ENCODE measurements at places on chromosomes 5 and 9.

DNA sequence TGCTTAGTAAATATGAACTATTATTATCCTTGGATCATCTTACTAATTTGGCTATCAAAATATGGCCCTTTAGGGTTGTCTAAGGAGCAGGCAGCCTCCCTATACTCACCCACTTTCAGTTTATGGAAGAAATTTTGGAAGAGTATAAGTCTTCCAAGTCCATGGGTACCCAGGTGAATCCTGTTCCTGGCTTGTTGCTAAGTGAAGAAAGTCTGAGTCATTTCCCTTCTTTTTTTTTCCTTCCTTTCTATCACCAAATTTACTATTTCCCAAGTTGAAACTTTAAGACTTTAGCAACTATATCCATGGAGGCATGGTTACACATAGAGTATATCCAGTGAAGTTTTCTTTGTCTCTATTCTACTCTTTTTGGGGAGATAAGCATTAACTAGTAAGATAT is 184.0 kb upstream of the ACTBL2 start:
- no peak for DNase-seq

GRCh38 chr5:73747696-73748380 is 121.8 kb downstream of the ARHGEF28 start:
- no peak for DNase-seq

- DNase-seq = no peak
Observed at GRCh38 chr9:120138955-120139354, 441.0 kb downstream of the CDK5RAP2 start.

DNA sequence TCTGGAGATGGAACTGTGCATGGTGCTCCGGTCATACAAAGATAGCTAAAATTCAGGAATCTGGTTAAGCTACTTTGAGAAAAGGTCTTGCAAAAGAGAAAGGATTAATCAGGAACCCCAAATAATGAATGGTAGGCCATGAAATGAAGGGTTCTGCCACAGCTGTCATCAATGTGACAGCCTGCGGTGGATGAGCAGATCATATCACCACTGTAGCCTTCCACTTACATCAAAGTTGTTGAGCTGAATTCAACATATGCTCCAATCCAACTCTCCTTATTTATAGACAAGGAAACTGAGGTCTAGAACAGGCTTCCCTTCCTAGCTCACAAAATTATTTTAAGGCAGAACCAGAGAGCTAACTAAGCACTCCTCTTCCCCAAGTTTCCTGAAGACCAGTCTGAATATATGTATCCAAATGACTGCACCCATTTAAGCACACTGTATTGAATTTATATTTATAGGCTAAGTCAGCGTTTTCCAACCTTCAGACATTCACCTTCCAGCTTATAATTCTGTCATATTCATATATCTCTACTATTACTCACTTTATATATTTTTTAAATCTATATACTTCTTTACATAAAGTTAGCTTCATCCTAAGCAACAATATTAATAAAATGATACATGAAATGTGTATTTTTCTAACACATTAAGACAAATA is 13.9 kb upstream of the PTGER4 start:
- no peak for DNase-seq

- DNase-seq = no peak
Observed at GRCh38 chr5:93174930-93175329, 406.1 kb downstream of the NR2F1-AS1 start.

DNA sequence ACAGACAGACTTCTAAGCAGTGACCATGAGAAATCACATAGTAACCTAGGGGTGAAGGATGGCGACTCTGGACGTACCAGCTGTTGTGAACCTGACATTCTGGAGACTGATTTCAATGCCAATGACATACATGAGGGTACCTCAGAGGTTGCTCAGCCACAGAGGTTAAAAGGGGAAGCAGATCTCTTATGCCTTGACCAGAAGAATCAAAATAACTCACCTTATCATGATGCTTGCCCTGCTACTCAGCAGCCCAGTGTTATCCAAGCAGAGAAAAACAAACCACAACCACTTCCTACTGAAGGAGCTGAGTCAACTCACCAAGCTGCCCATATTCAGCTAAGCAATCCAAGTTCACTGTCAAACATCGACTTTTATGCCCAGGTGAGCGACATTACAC is 38.0 kb upstream of the CCDC152 start:
- DNase-seq = no peak

- DNase-seq = no peak
Observed at GRCh38 chr9:17810728-17811571, 232.1 kb downstream of the SH3GL2 start.

GRCh38 chr9:15373881-15374280 is 48.8 kb upstream of the SNAPC3 start:
- no peak for DNase-seq

DNA sequence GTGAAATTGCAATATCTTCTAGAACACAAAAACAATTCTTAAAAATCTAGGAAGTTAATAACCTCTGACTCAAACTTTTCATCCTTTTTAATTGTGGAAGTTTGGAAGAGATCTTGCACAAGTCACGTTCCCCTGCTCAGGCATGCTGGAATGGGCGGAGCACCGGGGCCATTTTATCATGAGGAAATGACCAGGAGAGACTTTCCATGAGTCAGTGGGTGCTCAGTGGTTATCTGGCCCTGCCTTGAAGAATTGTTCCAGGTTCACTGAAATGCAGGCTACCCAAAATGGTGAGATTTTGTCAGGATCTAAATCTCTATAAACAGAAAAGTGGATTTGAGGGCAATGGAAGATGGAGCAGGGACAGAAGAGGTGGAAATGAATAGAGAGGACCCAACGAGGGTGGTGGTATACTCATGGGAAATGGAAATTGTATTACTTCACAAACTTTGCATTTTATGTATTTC is 61.2 kb downstream of the FYB1 start:
- no peak for DNase-seq

DNA sequence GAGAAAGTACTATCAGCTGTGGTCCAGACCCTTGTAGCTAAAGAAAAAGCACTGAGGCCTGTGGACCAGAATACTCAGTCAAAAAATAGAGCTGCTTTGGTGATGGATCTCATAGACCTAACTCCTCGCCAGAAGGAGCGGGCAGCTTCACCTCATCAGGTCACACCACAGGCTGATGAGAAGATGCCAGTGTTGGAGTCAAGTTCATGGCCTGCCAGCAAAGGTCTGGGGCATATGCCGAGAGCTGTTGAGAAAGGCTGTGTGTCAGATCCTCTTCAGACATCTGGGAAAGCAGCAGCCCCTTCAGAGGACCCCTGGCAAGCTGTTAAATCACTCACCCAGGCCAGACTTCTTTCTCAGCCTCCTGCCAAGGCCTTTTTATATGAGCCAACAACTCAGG is 8.9 kb downstream of the RAB24 start:
- no peak for DNase-seq

- no peak for DNase-seq
Observed at GRCh38 chr5:179840766-179841165, 17.9 kb downstream of the MRNIP start.

DNA sequence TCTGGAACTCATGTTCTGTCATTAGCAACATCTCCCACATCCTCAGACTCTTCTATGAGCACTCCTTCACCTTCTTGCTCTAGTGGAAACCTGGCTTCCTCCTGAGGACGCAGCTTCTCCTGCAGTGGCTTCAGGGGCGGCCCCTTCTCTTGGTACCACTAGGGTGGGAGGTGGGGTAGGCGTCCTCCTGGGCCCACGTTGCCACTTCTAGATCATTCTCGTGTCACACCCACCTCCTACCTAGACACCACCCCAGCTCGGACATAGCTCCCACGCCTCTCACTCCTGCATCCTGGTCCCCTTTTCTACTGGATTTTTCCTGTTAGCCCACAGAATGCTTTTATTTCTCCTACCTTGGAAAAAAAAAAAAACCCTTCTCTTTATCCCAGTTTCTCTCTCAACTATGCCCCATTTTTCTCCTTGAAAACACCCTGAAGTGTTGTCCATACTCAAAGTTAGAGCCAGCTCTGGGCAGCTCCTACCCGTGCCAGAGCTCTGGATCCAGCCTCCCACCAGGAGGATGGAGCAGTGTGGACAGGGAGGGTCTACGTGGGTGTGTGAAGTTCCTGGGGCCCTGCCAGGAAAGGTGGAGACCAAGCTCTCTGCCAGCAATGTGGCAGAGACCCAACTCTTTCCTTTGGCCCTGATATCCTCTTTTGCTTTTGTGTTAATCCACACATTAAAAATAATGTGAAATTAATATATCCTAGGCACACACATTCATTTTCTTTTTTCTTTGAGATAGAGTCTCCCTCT is 179.2 kb downstream of the HSPA4 start:
- no peak for DNase-seq

DNA sequence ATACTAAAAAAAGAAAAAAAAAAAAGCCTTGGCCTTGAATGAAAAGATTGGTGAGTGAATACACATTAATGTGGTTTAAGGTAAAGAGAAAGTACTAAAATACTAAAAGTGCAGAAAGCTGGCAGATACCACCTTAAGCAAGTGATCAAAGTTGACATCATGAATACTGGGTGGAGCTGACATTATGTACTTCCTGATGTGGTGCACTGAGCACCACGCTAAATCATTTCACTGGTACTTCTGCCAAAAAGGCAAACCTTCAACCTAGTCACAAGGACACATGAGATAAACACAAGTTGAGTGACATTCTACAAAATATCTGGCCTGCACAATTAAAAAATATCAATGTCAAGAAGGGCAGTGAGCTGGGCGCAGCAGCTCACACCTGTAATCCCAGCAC is 33.8 kb upstream of the PANK3 start:
- no peak for DNase-seq

GRCh38 chr5:7878381-7878873 is 9.5 kb downstream of the MTRR start:
- no peak for DNase-seq

GRCh38 chr5:7467179-7467578 is 71.2 kb downstream of the ADCY2 start:
- DNase-seq = no peak

DNA sequence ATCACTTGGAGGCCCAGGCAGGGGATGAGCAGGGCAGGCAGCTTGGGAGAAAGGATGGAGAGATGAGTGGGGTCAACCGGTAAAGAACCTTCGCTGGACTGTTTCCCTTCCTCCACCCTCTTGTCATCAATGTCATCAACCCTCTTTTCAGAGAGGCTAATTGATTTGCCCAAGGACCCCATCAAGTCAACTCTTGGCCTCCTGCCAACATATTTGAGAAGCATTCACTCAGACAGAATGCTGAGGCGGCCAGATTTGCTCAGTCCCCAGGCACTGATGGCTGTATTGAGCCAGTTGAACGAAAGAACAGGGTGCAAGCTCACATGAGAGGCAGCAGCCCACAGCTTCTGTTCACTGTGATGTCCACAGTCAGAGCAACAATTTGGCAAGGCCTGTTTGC is 193.5 kb downstream of the RFK start:
- no peak for DNase-seq

DNA sequence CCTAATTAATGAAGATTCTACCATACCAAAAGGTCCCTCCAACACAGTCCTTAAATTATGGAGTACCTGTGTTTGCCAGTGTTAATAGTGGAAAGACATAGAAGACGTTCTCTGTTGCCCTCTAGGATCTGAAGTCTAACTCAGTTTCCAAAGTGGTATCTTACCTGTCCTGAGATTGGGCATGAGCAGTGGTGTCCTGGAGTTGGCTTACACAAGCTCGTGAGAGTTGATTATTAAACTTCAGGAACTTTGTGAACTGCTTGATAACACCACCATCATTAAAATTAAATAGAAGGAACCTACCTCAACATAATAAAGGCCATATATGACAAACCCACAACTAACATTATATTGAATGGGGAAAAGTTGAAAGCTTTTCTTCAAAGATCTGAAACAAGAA is 60.9 kb upstream of the SMARCA2 start:
- no peak for DNase-seq

GRCh38 chr9:136994180-136994887 is 2.0 kb downstream of the CLIC3 start:
- DNase-seq = no peak

DNA sequence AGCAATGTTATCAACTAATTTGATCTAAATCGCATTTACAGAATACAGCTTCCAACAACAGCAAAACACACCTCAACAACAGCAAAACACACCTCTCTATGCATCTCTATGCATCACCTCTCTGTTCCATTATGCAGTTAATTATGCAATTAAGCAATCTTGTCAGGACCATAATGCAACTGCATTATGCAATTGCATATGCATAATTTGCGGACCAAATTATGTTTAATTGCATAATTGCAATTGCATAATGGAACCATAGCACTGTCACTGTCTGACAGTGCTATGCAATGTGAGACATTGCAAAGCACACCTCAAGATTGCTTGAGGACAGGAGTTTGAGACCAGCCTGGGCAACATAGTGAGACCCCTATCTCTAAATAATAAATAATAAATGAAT is 80.4 kb upstream of the PRSS3 start:
- no peak for DNase-seq

- no peak for DNase-seq
Observed at GRCh38 chr5:124677374-124678351, 68.8 kb downstream of the ZNF608 start.

- DNase-seq = no peak
Observed at GRCh38 chr5:5522336-5522735, 99.9 kb downstream of the ICE1 start.

DNA sequence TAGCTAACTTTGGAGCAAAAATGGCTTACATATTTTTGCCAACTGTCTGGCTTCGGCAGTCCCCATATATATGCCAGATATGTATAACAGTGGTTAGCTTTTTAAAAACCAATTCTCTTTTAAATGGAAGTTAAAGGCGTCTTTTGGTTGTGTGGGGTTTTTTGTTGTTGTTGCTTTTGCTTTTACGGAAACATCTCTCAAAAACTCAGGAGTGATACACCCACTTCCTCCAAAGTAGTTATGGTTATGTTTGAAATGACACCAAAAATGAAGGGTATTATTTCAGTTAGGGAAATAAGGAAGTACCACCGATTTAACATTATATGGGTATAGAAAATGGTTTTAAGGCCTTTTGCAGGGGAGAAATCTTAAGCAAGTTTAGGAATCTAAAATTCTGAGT is 2.3 kb downstream of the CNOT8 start:
- no peak for DNase-seq

GRCh38 chr5:86674069-86674468 is 56.3 kb downstream of the COX7C start:
- DNase-seq = no peak

DNA sequence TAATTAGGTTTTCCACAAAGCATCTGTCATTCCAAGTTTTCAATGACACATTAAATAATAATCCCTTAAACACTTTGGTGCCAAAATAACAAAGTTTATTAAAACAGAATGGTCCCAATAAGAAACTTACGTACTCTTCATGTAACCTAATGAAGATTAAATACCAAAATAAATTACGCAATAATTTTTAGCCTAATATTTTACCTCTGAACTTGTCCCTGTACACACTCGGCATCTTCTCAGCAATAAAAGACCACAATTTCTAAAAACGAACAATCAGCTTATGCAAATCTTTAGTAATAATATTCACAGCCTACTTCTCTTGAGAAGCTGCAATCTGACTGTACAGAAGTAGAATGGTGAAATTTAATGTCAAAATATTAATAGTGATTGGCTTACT is 163.6 kb downstream of the ZDHHC21 start:
- no peak for DNase-seq

GRCh38 chr9:84799251-84799650 is 129.7 kb downstream of the NTRK2 start:
- no peak for DNase-seq

Measured in cortex of kidney (tissue), 1 donor.